AG08395 (cell line): ENCODE measurements at places on chromosomes 4 and X.

DNA sequence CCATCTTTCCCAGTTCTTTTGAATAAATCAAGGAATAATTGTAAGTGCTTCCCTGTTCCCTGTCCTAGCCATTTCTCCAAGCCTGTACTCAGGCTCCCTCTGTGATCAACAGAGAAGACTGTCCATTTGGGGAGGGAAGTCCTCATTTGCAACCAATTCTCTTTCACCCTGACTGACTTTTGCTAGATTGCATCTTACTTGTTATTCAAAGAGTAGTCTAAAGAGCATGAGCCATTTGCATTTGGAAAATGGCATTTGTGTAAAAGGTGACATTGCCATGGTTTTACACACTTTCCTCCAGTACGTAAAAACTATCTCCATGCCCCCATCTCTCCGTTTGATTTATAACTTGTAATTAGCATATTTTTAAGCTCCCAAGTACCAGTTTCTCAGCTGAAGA, 110.6 kb downstream of the MBNL3 start:
- no peak for DNase-seq

- DNase-seq: peak; percentile 54
Measured at GRCh38 chrX:331151-331824, 12.7 kb upstream of the GTPBP6 start.

- DNase-seq: no peak
Measured at GRCh38 chr4:52979020-52979419, 116.9 kb downstream of the RASL11B start.

DNA sequence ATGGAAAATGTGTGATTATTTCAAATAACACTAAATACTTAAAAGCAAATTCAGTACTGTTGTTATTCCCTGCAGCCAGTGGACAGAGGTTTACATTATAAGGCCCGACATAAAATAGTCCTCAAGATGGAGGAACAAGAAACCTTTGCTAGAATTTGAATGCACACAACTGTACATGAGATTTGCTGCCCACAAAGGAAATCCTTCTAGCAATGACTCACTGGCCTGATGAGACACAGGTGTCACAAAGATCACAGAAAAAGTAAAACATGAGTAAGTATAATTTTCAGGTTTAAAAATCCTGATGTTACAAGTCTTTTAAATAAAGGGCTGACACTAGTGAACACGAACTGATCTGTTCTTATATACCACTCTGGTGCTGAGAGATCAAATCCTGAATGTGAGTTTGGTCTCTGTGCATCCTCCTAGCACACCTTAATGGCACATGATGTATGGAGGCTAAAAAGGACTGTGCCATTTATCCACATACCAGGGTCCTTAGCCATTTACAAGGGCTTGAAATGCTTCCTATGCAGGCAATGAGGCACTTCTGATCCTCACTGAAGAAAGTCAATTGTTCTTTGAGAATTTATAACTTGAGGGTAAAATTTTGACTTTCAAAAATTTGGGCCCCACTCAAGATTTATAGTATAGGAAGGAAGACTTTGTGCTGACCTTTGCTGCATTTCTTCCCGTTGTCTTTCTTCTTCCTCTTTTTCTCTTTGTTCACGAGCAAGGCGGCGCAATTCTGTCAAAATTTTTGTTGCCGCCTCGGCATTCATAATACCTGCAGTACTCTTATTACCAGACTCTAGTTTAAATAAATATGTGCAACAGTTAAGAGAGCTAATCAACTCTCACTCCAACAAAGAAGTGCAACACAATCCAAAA, 23.0 kb downstream of the MAP7D3 start:
- no peak for DNase-seq

DNA sequence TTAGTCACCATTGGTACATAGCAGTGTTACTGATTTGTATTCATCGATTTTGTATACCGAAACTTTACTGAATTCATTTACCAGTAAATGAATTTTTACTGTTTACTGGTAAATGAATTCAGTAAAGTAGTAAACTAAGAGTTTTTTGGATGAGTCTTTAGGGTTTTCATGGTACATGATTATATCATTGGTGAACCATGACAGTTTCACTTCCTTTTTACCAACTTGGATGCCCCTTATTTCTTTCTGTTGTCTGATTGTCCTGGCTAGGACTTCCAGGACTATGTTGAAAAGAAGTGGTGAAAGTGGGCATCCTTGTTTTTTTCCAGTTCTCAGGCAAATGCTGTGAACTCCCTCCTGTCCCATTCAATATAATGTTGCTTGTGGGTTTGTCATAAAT, 494.9 kb downstream of the GALNTL6 start:
- DNase-seq: no peak

DNA sequence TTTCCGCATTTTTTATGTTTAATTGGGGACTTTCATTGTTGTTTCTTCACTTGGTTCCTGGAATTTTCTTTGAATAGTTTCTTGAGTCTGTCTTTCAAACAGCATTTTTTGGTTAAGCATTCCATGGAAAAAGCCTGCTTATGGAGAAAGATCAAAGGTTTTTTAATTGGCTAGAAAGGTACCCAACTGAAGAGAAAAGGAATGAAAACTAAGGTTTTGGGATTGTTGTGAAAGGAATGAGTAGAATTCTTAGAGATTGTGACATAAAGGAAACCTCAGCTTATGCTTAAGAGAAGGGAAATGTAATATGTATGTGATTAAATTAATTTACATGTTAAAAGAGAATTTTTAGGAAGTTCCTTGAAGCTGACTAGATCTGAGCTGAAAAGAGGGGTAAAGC, 82.8 kb downstream of the CCKAR start:
- DNase-seq: no peak

GRCh38 chrX:3271834-3272186, 74.6 kb downstream of the MXRA5 start:
- DNase-seq: peak; percentile 82

GRCh38 chr4:54954656-54955388, 170.6 kb downstream of the KDR start:
- no peak for DNase-seq

DNA sequence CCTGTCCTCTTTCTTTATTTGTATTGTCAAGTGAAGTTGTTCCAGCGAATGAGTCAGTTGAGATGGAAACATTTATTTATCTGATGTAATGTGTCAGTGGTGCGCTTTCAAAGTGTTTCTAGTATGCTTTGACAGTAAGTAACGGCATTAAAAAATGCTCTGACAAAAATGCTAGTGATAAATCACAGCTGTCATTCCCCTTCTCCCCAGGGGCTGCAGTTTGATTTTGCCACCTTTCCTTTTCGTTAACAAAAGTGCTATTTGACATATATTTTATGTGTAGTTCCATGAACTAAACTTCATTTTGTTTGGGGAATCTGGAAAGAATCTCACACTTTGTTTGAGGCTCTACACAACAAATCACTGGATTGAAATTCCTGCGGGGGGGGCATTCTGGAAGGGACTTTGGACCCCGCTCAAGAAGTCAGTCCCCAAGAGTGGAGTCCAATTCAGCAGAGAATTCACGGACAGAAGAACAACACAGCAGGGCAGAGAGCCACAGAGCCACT, 7.6 kb upstream of the TBC1D19 start:
- DNase-seq: peak; percentile 41

- no peak for DNase-seq
Measured at GRCh38 chr4:56906489-56907393, 959 bp upstream of the REST start.

DNA sequence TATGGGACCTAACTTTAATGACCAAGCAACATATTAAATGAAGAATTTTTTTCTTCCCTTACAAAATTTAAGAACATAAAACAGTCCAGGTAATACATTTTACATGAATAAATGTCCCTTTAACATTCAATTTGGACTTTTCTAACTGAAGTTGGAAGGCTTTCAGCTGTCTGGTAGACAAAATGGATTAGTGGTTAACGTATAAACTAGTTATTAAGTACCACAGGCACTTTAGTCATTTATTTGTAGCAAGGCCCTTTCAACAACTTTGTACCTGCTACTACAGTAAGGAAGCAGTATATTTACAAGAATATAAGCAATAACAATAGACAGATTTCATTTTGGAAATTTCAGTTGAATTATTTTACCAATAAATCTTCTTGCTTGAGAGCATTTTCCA, 152.5 kb upstream of the TENT5D start:
- no peak for DNase-seq

DNA sequence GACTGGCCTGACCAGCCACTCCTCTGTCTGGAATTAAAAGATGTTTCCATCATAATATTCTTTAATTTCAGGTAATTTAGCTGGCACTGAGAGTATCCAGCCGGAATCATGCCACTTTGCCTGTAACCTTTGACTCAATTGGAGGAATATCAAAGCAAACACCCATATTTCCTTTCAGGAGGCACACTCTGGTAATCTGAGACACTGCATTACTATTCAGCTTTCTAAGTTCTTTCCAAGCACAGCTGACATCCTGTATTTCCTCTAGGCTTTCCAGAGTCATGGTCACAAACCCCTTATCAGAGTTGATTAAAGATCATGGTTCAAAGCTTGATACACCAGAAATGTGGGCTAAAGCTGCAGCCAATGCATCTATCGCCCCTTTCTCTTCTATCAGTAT, 29.3 kb downstream of the INTS12 start:
- no peak for DNase-seq

GRCh38 chr4:182975806-182976205, 58.6 kb upstream of the DCTD start:
- DNase-seq: peak; percentile 71

DNA sequence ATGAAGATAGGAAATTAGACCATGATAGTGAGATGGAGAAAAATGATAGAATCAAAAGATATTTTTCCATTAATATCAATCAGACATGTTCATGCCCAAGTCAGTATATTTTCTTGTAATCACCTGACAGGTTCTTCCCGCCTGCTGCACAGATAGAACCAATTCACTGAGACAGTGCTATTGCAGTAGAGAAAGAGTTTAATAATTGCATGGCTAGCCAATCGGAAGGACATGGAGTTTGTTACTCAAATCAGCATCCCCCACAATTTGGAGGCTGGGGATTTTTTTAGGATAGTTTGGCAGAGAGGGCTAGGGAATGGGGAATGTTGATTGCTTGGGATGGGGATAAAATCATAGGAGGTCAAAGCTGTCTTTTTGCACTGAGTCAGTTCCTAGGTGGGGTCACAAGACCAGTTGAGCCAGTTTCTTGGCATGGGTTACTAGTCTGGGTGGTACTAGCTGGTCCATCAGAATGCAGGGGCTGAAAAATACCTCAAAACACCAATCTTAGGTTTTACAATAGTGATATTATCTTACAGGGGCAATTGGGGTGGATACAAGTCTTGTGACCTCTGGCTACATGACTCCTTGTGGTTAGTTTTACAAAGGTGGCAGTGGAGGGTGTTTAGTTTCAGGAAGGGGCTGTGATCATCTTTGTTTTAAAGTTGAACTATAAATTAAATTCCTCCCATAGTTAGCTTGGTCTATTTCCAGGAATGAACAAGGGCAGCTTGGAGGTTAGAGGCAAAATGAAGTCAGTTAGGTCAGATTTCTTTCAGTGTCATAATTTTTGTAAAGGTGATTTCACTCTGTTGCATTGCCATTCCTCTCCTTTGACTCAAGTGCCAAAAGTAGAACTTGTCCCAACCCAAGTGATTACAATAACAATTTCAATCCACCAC, 100.3 kb upstream of the PDE5A start:
- DNase-seq: no peak

- no peak for DNase-seq
Measured at GRCh38 chr4:164012396-164013027, 518.0 kb downstream of the TMA16 start.

DNA sequence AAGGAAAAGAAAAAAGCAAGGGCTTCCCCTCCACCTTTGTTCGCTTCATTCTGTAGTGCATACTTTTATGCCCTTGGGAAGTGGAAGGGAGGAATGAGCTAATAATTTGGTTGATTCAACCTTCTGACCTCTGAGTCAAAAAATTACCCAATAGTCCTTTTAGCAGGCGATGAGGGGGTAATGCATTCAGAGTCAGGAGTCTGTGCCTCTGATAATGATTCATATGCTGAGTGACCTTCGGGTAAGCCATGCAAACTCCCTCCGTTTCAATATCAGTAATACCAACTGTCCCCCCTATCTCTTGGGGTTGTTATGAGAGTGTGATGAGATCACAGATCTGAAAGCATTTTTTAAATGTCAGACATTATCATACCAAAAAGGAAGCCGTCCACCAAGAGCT, 41.6 kb upstream of the ACSL4 start:
- peak; percentile 72 for DNase-seq

- peak; percentile 71 for DNase-seq
Measured at GRCh38 chr4:54746218-54746617, 88.5 kb downstream of the KIT start.

DNA sequence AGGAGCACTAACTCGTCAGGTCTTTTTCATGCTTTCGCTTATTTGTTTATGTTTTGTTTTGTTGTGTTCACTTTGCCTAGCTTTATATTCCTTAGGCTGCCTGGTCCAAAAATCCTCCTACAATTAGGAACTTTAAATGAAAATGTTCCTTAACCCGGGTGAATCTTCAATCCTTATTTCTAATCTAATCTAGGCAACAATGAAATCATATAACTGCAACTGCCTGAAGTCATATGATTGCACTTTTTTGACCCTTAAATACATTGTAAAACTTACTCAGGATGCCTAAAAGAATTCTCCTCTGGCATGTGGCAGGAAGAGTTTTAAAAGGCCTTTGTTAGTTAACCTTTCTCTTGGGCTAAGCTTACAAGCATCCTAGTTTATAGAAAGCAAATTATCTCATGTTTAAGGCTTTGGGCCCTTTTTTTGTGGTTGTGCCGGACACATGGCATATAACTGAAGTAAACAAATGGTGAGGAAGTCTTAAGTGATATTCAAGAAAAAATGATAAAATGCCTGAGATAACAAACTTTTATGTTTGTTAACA, 279.4 kb downstream of the FAT4 start:
- no peak for DNase-seq

DNA sequence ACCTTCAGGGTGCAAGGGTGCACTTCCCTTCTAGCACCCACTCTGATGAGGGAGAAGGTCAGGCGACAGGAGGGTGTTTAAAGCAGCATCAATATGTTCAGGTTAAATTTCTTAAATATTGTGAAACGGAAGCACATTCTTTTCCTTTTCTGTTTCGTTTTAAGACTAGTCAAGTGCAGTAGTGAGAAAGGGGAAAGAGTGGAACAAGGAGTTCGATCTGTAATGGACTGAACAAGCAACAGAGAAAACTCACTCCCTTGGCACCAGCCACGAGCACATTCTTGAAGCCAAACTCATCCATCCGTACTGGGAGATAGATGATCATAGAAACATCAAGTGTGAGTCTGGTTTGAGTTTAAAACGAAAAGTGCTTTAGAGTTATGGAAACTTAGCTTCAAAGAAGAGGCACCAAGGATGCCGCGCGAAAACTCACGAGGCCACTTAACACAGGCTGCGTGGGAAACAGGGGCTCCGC, 815 bp downstream of the FAM53A start:
- peak; percentile 76 for DNase-seq
